ENCODE measurements at places on chromosomes 5 and 9. TPM values are rescaled to one million over a fixed set of nuclear protein-coding genes. Genes with fewer than 3 reads are reported as not detected.

- no peaks in the 10 kb centered on the region for H3K4me1 ChIP-seq
- no peak for DNase-seq
- no peak overlapping the region for H3K27ac ChIP-seq
- no peaks in the 10 kb centered on the region for H3K36me3 ChIP-seq
- no peaks in the 10 kb centered on the region for H3K27me3 ChIP-seq
Measured at GRCh38 chr9:121271368-121272341, 3.7 kb downstream of the GSN start.

DNA sequence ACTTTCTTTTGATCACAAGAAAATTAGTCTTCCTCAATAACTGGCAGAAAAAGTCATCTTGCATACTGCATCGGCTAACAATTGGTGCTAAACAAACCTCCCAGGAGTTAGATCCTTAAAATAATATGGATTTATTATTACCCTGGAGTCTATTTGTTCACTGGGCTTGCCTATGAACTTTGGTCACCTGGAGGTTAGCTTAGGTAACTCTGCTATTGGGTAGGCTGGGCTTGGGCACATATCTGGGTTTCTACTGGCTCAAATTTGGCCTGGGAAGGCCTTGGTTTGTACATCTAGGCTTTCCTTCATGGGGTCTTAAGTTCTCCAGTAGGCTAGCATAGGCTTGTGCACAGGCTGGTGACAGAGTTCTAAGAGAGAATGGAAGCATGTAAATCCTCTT, 279.9 kb downstream of the RASEF start:
- no peaks in the 10 kb centered on the region for H3K27me3 ChIP-seq
- H3K27ac ChIP-seq: no peak overlapping the region
- DNase-seq: no peak
- H3K36me3 ChIP-seq: no peaks in the 10 kb centered on the region
- H3K4me1 ChIP-seq: no peaks in the 10 kb centered on the region

GRCh38 chr9:110828264-110828663, 159.7 kb downstream of the MUSK start:
- no peak for DNase-seq
- no peaks in the 10 kb centered on the region for H3K4me1 ChIP-seq
- H3K36me3 ChIP-seq: no peaks in the 10 kb centered on the region
- H3K27ac ChIP-seq: no peak overlapping the region

GRCh38 chr9:137365056-137365455, 57.9 kb downstream of the EXD3 start:
- H3K4me3 ChIP-seq: no peak overlapping the region
- no peak overlapping the region for H3K27ac ChIP-seq
- no peaks in the 10 kb centered on the region for H3K27me3 ChIP-seq
- DNase-seq: no peak

DNA sequence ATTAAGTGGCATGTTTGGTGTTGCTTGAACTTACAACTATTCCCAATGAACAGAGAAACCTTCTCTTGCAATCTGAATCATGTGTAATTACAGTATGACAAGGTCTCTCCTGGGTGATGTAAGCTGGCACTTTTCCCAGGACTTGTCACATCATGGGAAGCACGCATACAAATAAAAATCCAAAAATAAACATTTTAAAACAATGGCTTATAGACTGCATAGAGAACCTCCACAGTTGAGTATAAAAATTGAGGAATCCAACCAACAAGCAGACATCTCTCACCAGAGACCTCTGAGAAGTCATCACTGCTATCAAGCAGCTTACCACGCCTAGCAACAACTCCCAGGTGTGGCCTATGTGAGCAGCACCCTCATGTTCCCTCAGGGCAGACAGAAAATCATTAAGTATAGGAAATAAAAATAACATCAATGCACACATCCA, 3.9 kb downstream of the MLLT3 start:
- H3K4me1 ChIP-seq: no peaks in the 10 kb centered on the region
- H3K36me3 ChIP-seq: no peaks in the 10 kb centered on the region
- DNase-seq: no peak
- no peak overlapping the region for H3K4me3 ChIP-seq

GRCh38 chr5:80659106-80659505, 4.3 kb upstream of the DHFR start:
- no peaks in the 10 kb centered on the region for H3K27me3 ChIP-seq
- no peak overlapping the region for H3K4me3 ChIP-seq
- peaks cover 19% of the 10 kb centered on the region for H3K4me1 ChIP-seq
- no peak overlapping the region for H3K27ac ChIP-seq
- DNase-seq: no peak

GRCh38 chr9:5140151-5140550, 45.3 kb downstream of the INSL6 start:
- H3K36me3 ChIP-seq: no peaks in the 10 kb centered on the region
- H3K4me3 ChIP-seq: no peak overlapping the region
- no peaks in the 10 kb centered on the region for H3K27me3 ChIP-seq
- H3K27ac ChIP-seq: no peak overlapping the region

DNA sequence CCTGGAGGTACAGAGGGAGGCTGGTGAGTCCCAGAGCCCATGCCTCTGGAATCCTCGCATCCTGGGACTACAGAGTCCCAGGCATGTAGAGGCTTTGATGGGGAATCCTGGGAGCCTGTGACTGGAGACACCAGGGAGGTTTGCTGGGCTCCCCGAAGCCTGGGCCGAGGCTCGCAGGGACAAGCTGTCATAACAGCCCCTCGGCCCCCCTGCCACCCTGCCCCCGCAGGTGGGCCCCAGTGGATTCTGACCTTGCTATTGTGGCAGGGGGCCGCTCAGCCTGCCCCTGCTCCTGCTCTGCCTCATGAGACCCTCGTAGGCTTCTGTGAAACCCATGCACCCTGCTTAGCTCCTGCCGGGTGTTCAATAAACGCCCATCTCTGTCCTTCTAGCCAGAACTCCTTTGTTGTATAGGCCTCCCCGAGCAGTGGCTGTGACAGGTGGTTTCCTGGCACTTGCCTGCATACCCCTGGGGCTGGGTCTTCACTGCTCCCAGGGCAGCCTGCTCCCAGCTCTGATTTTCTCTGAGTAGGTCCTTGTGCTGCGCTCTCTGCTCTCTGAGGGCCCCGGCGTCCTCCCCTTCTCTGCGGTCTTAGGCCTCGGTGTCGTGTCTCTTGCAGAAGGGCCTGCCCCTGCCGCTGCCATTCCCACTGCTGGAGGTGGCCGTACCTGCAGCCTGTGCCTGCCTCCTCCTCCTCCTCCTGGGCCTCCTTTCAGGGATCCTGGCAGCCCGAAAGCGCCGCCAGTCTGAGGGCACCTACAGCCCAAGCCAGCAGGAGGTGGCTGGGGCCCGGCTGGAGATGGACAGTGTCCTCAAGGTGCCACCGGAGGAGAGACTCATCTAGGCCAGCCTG, 20.4 kb downstream of the CRB2 start:
- H3K4me3 ChIP-seq: no peak overlapping the region
- H3K36me3 ChIP-seq: no peaks in the 10 kb centered on the region
- H3K27me3 ChIP-seq: no peaks in the 10 kb centered on the region
- H3K4me1 ChIP-seq: no peaks in the 10 kb centered on the region
- no peak for DNase-seq

DNA sequence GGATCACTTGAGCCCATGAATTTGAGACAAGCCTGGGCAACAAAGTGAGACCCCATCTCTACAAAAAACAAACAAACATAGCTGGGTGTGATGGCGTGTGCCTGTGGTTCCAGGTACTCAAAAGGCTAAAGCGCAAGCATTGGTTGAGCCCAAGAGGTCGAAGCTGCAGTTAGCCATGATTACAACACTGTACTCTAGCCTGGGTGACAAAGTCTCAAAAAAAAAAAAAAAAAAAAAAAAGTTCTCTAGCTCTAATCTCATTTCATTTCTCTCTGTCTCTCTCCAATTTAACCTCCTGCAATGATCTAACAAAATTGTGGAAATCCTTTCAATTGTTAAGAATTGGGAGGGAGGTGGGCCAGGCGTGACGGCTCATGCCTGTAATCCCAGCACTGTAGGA, 33.3 kb downstream of the LPAR1 start:
- H3K27ac ChIP-seq: no peak overlapping the region
- no peak overlapping the region for H3K4me3 ChIP-seq

DNA sequence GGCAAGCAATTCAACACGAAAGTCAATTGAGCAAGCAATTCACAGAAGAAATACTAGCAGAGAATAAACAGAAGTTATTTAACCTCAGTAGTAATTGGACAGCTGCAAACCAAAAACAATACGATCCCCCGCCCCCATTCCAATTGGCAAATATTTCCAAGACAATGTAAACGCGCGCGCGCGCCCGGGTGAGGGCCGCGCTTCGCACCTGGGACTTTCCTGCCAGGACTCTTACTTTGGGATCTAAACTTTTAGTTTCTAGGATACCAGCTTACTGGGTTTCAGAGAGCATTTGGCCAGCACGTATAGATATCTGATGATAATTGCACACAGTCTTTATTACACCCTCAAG, 8.6 kb downstream of the RUFY1 start:
- H3K27ac ChIP-seq: peak overlapping the region; percentile 71
- H3K36me3 ChIP-seq: peaks cover 11% of the 10 kb centered on the region
- peak; percentile 34 for DNase-seq

The ECM2 gene
- total RNA-seq: 27.1 TPM

The SPATA6L gene
- 7.3 TPM for total RNA-seq

The SPINK7 gene
- not detected for total RNA-seq

Data from right lobe of liver (tissue), 6 donors.